Small intestine (tissue), 16 donors: ENCODE measurements at places on chromosomes 2 and 18.

DNA sequence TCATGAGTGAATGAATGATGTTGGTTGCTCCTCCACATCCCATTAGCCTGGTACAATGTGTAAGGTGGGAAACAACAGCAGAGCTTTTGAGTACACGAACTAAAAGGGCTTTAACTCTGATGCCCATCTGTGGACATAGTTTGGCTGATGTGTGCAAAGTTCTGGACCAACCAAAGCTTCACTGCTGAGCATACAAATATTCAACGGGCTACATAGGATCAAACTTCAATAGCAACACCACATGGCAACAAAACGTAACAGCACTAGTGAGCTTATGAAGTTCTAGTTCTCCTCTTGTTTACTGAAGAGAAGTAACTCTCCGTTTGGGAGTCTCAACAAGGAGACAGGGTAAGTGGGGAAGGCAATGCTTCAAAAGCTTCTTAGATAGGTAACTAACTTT, 20.4 kb downstream of the STAM2 start:
- no peak for DNase-seq
- no peaks in the 10 kb centered on the region for H3K4me1 ChIP-seq
- H3K27me3 ChIP-seq: no peaks in the 10 kb centered on the region
- no peaks in the 10 kb centered on the region for H3K36me3 ChIP-seq
- no peak overlapping the region for H3K4me3 ChIP-seq
- H3K27ac ChIP-seq: no peak overlapping the region

DNA sequence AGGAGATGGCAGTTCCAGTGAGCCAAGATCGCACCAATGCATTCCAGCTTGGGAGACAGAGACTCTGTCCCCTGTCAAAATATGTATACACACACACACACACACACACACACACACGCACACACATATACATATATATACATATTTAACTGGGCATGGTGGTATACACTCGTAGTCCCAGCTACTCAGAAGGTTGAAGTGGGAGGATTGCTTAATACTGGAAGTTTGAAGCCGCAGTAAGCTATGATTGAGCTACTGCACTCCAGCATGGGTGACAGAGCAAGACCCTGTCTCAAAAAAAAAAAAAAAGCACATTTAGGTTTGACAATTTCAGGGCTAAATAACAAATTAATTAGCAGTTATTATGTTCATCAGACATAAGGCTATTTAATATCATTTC, 36.0 kb upstream of the ATIC start:
- H3K27ac ChIP-seq: no peak overlapping the region
- H3K27me3 ChIP-seq: no peaks in the 10 kb centered on the region
- DNase-seq: no peak
- H3K36me3 ChIP-seq: no peaks in the 10 kb centered on the region
- no peak overlapping the region for H3K4me3 ChIP-seq

- H3K27me3 ChIP-seq: no peaks in the 10 kb centered on the region
- no peaks in the 10 kb centered on the region for H3K36me3 ChIP-seq
- no peak overlapping the region for H3K27ac ChIP-seq
- no peak for DNase-seq
Observed at GRCh38 chr2:144703852-144704708, 184.2 kb upstream of the ZEB2 start.

DNA sequence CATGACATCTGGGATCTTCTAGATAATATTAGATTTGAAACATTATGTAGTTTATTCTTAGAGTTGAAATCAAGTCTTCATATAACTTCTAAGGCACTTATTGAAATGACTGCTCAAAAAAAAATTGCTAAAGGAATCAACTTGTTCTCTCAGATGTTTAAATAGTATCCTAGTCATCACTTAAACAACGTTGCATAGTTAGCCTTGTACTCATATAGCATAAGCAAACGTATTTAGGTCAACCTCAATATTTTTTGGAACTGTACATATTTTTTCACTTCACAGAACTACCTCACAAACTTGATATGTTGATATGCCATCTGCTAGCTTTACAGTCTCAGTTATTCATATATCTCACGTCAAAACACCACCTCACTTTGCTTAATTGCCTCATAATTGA, 47.1 kb upstream of the CREB1 start:
- no peak overlapping the region for H3K27ac ChIP-seq
- no peaks in the 10 kb centered on the region for H3K4me1 ChIP-seq

DNA sequence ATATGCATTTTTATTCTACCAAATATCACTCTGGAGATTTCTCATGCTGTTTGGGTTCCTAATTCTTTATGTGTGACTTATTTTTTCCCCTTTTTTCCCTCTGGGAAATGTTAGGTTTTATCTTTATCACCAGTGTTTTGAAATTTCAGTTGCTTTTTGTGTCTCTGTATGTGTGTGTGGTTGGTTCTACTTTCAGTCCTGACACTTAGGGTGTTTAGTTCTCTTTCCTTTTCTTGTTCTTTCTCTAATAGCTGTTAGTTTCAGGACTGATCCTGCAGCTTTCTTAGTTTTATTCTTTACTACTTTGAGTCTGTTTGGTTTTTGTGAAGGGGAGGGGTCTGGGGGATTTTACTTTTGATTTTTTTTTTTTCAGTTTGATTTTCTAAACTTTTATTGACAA, 23.1 kb downstream of the PPM1B start:
- DNase-seq: no peak
- no peak overlapping the region for H3K4me3 ChIP-seq
- H3K4me1 ChIP-seq: no peaks in the 10 kb centered on the region
- H3K27ac ChIP-seq: no peak overlapping the region
- H3K36me3 ChIP-seq: peaks cover 12% of the 10 kb centered on the region

DNA sequence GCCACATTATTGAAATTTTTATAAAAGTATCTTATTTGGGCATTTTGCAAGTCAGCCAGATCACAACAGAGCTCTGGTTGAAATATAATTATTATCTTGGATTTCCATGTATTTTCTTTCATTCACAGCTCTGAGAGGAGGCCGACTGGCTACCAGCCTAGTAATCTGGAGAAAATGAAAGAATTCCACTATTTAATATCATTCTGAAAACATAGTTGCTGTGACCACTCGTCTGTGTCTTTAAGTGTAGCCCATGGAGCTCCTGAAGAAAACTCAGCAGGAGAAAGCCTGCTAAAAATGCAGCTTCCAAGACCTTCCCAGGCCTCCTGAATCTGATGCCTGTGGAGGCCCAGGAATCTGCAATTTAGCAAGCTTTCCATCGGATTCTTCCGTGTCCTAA, 114.7 kb downstream of the SH3BP4 start:
- no peak overlapping the region for H3K27ac ChIP-seq
- no peak overlapping the region for H3K4me3 ChIP-seq
- H3K36me3 ChIP-seq: no peaks in the 10 kb centered on the region
- DNase-seq: no peak

DNA sequence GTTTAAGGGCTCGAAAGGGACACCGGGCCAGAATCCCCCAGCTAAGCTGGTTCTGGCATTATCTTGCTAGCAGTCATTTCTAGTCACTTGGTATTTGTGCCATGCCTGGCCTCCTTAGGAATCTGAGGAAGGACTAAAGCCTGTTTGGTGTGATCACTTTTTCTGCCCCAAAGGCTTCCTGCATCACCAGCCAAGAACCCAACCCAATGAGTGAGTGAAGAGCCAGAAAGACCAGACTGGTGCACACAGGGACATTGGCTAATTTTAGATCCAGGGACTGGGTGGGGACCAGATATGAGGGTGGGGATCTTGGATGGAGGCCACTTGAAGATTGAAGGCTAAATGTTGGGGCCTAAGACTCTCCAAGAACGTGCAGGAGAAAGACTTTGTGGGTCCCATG, 411.9 kb upstream of the TNP1 start:
- no peak overlapping the region for H3K4me3 ChIP-seq
- H3K27me3 ChIP-seq: no peaks in the 10 kb centered on the region
- no peak overlapping the region for H3K27ac ChIP-seq

- H3K4me3 ChIP-seq: no peak overlapping the region
- no peaks in the 10 kb centered on the region for H3K27me3 ChIP-seq
- no peak for DNase-seq
- H3K27ac ChIP-seq: peak overlapping the region; percentile 82
Observed at GRCh38 chr2:233764761-233765160, 4.7 kb downstream of the UGT1A1 start.

- no peak overlapping the region for H3K27ac ChIP-seq
- DNase-seq: no peak
- H3K4me3 ChIP-seq: no peak overlapping the region
Observed at GRCh38 chr2:160612266-160612856, 118.8 kb upstream of the RBMS1 start.

DNA sequence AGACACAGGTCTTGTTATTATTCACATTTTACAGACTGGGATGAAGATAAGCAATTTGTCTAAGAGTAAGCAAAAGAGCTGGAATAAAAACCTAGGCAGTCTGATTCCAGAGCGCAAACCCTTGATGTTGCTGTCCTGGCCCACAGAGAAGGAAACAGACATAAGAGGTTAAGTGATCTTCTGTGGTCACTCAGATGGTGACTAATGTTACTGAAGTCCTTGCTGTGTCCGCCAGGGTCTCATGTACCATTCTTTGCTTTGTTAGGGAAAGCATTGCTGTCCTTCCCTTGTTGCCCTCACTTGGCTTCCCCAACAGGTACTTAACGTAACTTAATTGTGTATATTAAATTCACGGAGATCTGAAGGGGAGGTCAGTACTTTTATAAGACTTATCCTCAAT, 14.9 kb upstream of the FAP start:
- DNase-seq: no peak
- no peak overlapping the region for H3K4me3 ChIP-seq
- no peaks in the 10 kb centered on the region for H3K27me3 ChIP-seq
- H3K36me3 ChIP-seq: no peaks in the 10 kb centered on the region
- no peaks in the 10 kb centered on the region for H3K4me1 ChIP-seq

DNA sequence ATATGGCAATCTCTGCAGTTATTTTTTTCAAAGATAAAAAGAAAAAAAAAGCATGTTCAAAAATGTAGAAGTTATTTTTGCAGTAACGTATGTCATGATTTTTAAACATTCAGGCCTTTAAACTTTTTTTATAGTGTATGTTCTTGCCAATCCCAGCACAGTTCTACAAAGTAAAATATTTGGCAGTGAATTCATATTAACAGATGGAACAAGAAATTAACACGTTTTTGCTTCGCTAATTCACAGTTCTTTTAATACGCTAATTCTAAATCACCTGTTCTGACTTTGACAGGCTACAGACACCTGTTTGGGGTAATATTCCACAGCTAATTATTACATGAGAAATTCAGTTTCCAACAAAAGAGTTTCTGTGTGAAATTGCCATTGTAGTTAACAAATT, 183.2 kb downstream of the ARHGAP15 start:
- no peak for DNase-seq
- no peaks in the 10 kb centered on the region for H3K27me3 ChIP-seq
- no peak overlapping the region for H3K27ac ChIP-seq
- H3K4me3 ChIP-seq: no peak overlapping the region
- no peaks in the 10 kb centered on the region for H3K4me1 ChIP-seq

- no peak for DNase-seq
- H3K4me1 ChIP-seq: peaks cover 7% of the 10 kb centered on the region
- H3K27ac ChIP-seq: no peak overlapping the region
- H3K4me3 ChIP-seq: no peak overlapping the region
Observed at GRCh38 chr2:88711897-88712296, 20.4 kb downstream of the RPIA start.

DNA sequence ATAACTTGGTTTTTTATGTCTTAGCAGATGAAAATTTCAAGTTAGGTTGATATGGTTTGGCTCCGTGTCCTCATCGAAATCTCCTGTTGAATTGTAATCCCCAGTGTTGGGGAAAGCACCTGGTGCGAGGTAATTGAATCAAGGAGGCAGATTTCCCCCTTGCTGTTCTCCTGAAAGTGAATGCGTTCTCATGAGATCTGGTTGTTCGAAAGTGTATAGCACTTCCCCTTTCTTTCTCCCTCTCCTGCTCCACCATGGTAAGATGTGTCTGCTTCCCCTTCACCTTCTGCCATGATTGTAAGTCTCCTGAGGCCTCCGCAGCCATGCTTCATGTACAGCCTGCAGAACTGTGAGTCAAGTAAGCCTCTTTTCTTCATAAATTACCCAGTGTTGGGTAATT, 242.1 kb upstream of the TNP1 start:
- no peak overlapping the region for H3K4me3 ChIP-seq
- peaks cover 3% of the 10 kb centered on the region for H3K27me3 ChIP-seq
- H3K36me3 ChIP-seq: no peaks in the 10 kb centered on the region
- H3K4me1 ChIP-seq: no peaks in the 10 kb centered on the region
- no peak for DNase-seq
- no peak overlapping the region for H3K27ac ChIP-seq

- no peak for DNase-seq
- H3K4me1 ChIP-seq: no peaks in the 10 kb centered on the region
- H3K36me3 ChIP-seq: no peaks in the 10 kb centered on the region
- H3K4me3 ChIP-seq: no peak overlapping the region
Observed at GRCh38 chr2:101692041-101692440, 5.5 kb upstream of the MAP4K4 start.

- no peaks in the 10 kb centered on the region for H3K27me3 ChIP-seq
- H3K4me1 ChIP-seq: no peaks in the 10 kb centered on the region
- no peaks in the 10 kb centered on the region for H3K36me3 ChIP-seq
- no peak overlapping the region for H3K4me3 ChIP-seq
Observed at GRCh38 chr18:56565551-56566345, 72.6 kb downstream of the TXNL1 start.

- H3K4me1 ChIP-seq: peaks cover 2% of the 10 kb centered on the region
- H3K4me3 ChIP-seq: no peak overlapping the region
- DNase-seq: no peak
- H3K27me3 ChIP-seq: no peaks in the 10 kb centered on the region
- no peaks in the 10 kb centered on the region for H3K36me3 ChIP-seq
Observed at GRCh38 chr2:43332653-43333052, 106.2 kb upstream of the ZFP36L2 start.

GRCh38 chr2:64769392-64770044, 115.8 kb upstream of the SERTAD2 start:
- H3K4me3 ChIP-seq: no peak overlapping the region
- H3K27ac ChIP-seq: no peak overlapping the region
- H3K4me1 ChIP-seq: peaks cover 2% of the 10 kb centered on the region
- peaks cover 4% of the 10 kb centered on the region for H3K27me3 ChIP-seq
- DNase-seq: peak; percentile 73

DNA sequence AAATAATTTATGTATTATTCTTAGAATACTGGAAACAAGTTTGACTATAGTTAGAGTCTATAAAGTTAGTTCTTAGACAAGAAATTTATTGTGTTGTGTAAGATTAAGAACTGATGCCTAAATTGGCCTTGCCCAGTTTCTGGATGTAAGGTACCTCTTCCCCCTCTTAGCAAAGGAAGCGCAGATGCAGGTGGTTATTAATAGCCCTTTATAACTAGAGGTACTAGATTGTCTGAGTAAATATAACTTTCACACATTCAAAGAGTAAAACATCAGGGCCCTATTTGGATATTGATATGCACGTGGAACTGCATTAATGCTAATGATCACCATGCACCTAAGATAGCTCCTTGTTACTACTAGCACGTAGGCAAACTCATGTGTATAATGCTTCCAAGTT, 100.7 kb downstream of the ZEB2 start:
- no peaks in the 10 kb centered on the region for H3K27me3 ChIP-seq
- H3K4me3 ChIP-seq: no peak overlapping the region
- H3K4me1 ChIP-seq: no peaks in the 10 kb centered on the region
- no peaks in the 10 kb centered on the region for H3K36me3 ChIP-seq
- no peak for DNase-seq

GRCh38 chr18:21241301-21242048, 557 bp upstream of the GREB1L start:
- H3K4me3 ChIP-seq: no peak overlapping the region
- DNase-seq: peak; percentile 46
- no peaks in the 10 kb centered on the region for H3K36me3 ChIP-seq
- no peaks in the 10 kb centered on the region for H3K27me3 ChIP-seq

GRCh38 chr2:29705616-29706015, 215.8 kb downstream of the ALK start:
- no peak overlapping the region for H3K27ac ChIP-seq
- no peaks in the 10 kb centered on the region for H3K27me3 ChIP-seq
- H3K36me3 ChIP-seq: no peaks in the 10 kb centered on the region
- H3K4me1 ChIP-seq: no peaks in the 10 kb centered on the region
